ENCODE measurements at places on chromosomes 3 and 15. TPM values are rescaled to one million over a fixed set of nuclear protein-coding genes. Genes with fewer than 3 reads are reported as not detected.

The EPHA3 gene
- 2.1 TPM for total RNA-seq

The STRIT1 gene
- total RNA-seq: not detected

The KIF7 gene
- 4.7 TPM for total RNA-seq

The GABRR3 gene
- total RNA-seq: 0.63 TPM

- no peak for ATAC-seq
These were observed 17.8 kb downstream of the MAP2K1 start for GRCh38 chr15:66404532-66404931.

DNA sequence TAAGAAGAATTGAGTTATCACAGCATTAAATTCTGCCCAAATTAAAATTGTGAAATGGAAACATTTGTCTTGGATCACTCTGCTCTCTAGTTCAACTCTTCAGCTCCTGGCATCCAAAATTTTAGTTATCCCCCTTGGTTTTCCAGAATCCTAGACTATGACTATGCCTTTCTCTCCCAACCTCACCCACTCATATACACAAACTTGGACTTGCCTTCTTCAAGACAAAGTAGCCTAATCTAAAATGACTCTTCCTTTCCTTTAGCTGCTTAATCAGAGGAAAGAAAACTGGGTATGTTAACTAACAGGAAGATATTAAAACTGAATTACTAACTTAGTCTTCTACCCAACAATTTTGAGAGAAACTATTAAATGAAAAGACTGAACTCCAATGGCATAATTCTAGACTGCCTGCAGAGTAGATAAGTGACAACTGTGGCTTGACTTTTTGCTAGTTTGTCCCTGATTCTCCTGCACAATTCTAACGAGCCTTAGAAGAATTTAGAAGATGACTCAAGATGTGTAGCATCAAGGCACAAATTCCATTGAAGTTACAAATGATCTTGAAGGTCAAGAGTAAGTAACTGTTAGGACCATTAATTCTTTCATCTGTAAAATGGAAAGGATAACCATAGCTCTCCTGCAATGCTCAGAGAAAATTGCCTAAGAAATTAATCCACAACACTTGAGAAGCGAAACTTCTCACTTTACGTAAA, 5.2 kb upstream of the GOLIM4 start:
- no peak for ATAC-seq

DNA sequence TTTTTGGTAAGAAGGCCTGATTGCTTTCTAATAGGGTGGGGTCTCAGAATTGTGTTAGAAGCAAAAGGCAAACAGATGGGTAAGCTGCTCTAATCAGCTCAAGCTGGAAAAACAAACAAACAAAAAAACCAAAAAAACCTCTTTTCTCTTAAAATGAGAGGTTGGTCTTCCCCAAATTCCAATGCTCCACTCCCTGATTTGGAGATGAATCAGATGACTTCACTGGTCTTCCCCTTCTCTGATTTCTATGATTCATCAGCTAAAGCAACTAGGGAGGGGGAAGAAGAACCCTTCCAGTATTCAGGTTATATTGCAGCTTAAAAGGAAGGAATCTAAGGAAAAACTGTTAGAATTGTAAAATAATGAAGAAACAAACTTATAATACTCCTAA, 9.6 kb upstream of the ANXA2 start:
- no peak for ATAC-seq

- no peak for ATAC-seq
These were observed 102.9 kb upstream of the BFSP2 start for GRCh38 chr3:133296981-133297380.

Measured in motor neuron (in vitro differentiated cells).